ENCODE measurements at places on chromosomes 2 and 18.

DNA sequence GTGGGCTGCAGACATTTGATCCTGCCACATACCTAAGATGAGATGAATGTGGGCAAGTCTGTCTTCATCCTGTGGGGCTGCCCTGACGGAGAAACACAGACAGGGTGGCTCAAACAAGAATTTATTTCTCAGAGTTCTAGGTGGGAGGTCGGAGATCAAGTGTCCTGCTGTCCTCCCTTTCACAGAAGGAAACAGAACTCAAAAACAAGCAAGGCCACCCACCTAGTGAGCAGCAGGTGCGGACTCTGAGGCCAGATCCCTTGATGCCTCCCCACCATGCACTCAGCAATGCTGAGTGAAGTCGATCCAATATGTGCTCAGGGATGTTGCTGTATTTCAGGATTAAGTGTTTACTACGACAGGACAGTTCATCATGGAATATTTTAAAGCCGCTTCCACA, 63.0 kb upstream of the SNTG2 start:
- no peak for DNase-seq

DNA sequence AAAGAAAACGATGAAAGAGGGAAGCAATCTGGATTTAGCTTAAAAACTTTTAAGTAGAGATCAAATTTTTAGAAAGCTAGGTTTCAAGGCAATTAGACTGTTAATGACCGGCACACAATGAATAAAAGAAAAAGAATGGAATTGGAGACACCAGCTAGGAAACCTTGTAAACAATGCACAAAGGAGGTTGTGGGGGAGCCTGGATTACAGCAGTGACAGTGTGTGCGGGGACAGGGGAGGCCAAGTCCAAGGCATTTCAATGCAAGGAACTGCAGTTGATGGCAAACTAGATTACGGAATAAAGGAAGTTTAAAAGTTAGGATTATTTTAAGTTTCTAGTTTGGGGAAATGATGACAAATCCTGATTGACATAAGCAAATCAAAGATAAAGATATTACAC, 74.5 kb downstream of the DTNB start:
- no peak for DNase-seq

GRCh38 chr2:173002751-173003541, 72.7 kb upstream of the MAP3K20 start:
- no peak for DNase-seq

GRCh38 chr2:232328516-232329460, 49.8 kb upstream of the ALPP start:
- no peak for DNase-seq

GRCh38 chr2:10265329-10266132, 37.2 kb upstream of the HPCAL1 start:
- DNase-seq: no peak

DNA sequence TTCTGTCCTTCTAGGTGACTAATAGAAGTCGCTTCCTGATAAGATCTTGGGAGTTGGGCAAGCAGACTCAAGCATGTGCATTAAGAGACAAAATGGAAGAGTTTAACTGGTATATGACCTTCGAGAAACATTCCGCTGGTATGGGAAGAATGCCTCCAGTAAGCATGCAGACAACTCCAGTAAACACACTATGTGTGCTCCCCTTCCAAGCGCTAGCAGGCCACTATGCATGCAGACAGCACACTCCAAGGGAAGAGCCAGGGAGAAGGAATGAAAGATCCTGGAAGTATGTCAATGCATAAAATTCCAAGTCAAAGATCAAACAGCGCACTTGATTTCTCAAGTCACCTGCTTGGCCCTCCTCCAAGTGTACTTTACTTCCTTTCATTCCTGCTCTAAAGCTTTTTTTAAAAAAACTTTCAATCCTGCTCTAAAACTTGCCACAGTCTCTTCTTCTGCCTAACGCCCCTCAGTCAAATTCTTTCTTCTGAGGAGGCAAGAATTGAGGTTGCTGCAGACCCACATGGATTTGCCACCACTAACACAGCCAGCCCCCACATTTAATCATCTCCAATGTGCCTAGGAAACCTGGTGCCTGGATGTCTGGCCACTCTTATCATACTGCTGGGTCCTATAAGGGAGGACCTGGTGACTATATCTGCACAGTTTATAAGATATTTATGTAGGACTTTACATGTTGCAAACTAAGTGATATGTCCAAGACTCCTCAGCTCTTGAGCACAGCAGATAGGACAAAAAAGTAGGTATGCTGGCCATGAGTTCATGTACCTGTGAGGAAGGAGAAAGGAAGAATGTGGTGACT, 239.8 kb downstream of the PDE11A start:
- DNase-seq: no peak
